ENCODE measurements at places on chromosomes 12 and 14.

DNA sequence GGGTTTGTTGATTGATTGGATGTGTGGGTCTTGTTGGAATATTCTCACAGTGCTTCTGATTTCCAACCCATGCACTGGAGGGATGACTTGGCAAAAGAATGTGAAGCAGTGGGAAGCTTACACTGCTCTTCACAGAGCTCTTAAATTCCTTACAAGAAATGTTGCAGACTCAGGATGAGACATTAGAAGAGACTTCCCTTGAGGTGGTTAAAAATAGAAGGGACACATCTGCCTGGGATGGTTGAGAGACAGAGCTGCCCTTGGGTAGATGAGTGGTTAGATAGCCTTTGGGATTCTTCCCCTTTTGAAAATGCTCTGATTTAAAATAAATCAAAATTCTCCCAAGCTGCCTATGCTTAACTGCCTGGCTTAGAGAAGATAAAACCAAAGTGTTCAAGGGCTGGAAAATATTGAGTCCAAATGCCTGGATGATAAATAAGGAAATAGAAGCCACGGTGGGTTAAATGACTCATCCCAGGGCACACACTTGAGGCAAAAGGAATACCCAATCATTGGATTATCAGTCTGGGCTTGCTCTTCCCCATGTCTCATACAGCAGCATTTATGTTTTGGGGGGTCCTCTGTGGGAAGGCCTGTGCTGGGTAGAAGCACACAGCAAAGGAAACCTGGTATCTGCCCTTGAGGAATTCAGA is 264.3 kb downstream of the AKAP6 start:
- no peak for DNase-seq

DNA sequence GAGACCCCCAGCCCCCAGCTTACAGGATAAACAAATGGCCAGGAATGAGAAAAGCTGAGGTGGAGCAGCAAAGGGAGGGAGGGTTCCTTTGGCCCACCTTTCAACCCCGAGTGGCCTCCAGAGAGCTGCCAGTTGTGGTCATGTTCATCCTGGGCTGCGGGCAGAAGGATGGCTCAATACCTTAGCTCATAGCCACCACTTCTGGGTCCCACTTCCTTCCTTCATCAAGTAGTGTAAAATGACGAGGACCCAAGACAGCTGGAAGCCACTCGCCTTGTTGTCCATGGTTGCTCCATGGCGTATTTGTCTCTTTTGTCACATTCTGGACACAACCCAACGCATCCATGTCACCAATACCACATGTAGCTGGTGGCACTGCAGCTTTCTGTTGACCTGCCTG is 24.2 kb downstream of the CRACR2A start:
- peak; percentile 82 for DNase-seq

- DNase-seq, result no peak
These were observed at the start of gene CD163L1 for GRCh38 chr12:7444076-7444475. CD163L1 (minus strand) TSS chr12:7444153; CDS start chr12:7444127, 26 bp downstream.

- DNase-seq, result no peak
These were observed 466 bp downstream of the SAV1 start for GRCh38 chr14:50667684-50667995.

GRCh38 chr14:53127151-53127550 is 26.0 kb downstream of the DDHD1 start:
- no peak for DNase-seq

GRCh38 chr14:67934087-67934486 is 114.5 kb downstream of the RAD51B start:
- no peak for DNase-seq

GRCh38 chr12:49070971-49071370 is 1.2 kb upstream of the RHEBL1 start:
- DNase-seq, result no peak

- DNase-seq, result no peak
These were observed 92.4 kb upstream of the TMEM260 start for GRCh38 chr14:56487090-56487667.

DNA sequence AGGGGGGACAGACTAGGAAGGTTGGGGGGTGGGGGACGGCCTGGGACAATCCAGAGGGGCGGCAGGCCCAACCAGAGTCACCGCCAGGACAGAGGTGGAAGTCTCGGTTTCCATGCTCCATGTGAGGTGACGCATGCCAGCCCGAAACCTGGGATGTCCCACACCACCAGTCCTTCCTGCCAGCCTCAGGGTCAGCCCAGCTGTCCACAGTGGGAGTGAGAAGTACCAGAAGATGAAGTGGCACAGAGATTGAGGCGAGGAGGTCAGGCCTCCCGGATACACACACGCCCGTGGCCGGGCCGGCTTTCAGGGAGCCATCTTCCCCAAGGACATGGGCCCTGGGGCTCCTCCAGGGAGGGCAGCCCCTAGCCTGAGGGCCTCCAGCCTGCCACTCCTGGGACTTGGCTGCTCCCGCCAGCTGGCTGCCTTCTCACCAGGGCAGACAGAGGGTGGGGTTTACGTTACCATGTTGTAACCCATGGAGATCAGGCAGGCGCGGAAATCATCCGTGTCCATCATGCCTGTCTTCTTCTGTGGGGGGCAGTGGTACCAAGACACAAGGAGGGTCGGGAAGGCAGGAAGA is 85.2 kb upstream of the ZFP36L1 start:
- DNase-seq, result no peak

DNA sequence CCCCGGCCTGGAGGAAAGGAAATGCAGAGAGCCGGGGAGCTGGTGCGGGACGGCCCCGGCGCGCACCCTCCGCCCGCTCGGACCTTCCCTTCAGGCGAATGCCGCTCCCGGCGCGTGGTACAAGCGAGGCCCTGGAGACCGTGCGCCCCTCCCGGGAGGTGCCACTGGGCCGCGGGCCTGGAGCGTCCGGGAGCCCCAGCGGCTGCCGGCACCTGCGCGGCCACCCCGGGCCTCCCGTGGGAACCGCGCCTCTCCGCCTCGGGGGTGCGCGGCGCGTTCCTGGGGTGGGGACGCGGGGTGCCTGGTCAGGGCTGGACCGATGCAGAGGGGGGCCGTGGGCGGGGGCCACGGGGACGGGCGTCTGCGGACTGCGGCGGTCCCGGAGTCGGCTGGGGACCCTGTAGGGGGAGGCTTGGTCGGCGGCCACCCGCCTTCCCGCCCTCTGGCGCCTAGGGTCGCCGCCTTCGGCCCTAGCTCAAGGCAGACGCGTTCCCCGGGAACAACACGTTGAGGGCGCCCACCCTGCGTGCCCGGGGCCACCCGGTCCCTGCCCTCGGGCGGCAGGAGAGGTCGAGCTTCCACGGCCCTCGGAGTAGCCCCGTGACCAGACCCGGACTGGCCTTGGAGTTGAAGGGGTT is 599 bp downstream of the PAPLN start:
- no peak for DNase-seq

GRCh38 chr12:68040450-68041075 is 51.3 kb downstream of the IFNG-AS1 start:
- DNase-seq, result peak; percentile 62

GRCh38 chr12:123058481-123058880 is 78.0 kb downstream of the ARL6IP4 start:
- no peak for DNase-seq

- DNase-seq, result no peak
These were observed 123.0 kb downstream of the PLXNC1 start for GRCh38 chr12:94271351-94271750.

- no peak for DNase-seq
These were observed 101.2 kb downstream of the BTG1 start for GRCh38 chr12:92044435-92044834.

- DNase-seq, result no peak
These were observed 204.2 kb upstream of the PLXNC1 start for GRCh38 chr12:93944201-93944600.

DNA sequence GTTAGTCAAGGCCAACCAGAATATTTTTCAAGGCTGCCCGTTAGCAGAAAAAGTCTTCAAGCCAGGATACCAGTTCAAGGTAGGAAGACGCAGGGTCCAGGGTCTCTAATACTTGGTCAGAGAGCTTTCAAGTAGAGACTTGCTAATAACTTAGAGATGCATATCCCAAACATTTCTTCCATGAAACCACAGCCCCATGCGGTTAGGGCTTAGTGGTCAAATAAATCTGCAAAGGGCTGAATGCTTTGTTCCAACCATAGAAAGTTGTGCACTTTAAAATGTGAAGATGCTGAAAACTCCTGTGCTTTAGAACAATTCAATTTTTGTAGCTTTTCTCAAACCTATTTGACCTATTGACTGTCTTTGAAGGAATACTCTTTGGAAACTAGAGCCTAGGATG is 208.9 kb downstream of the PIK3C2G start:
- no peak for DNase-seq

Measured in T-helper 2 cell (primary cell).